ENCODE measurements at places on chromosomes 2 and 18.

DNA sequence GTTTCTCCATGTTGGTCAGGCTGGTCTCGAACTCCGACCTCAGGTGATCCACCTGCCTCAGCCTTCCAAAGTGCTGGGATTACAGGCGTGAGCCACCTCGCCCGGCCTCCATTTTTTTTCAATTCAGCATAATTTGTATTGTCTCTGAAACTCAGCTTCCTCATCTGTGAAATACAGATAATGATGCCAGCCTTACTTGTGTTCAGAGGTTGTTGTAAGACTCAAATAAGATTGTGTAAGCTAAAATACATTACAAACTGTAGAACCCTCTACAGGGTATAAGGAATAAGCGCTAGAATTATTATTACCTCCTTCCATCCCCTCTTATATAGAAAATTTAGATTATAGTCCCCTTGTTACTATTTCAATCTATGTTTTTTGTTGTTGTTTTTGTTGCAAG is 24.8 kb upstream of the STARD7 start:
- no peak for DNase-seq

GRCh38 chr2:77470096-77470495 is 52.1 kb downstream of the LRRTM4 start:
- peak; percentile 90 for DNase-seq

DNA sequence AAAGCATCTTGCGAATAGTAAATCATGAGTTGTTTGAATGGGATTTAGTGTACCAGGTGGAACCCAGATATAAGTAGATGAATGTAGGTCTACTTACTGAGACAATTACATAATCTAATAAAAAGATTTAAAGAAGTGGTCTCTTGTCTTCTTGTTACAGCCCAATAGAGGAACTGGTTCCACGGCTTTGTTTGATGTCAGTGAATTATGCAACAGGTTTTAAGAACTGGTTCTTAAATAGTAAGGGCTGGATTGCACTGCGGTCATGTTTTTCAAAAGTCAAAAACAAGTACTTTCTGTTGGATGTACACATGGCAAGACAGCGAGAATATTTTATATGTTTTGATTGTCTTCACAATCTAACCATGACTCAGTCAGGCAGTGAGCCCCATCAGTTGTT is 15.4 kb upstream of the SLC9A2 start:
- DNase-seq, result no peak

GRCh38 chr2:19102696-19103423 is 255.6 kb downstream of the OSR1 start:
- DNase-seq, result no peak

GRCh38 chr2:212337486-212338343 is 200.9 kb downstream of the ERBB4 start:
- no peak for DNase-seq

DNA sequence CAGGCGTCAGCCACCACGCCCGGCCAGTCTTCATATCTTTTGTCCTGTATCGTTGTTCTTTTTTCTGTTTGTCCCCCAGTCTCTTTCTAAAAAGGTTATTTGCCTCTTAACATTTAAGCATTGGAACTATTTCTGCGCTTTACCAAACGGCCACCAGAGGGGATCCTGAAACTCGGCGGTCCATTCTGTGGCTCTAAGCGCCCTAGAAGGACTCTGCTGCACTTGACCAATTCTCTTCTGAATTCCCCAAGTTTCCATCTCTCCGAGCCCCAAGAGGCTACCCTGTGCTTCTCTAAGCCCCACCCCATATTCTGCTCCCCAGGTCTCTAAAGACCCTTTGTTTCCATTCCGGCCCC is 33.1 kb upstream of the REG3G start:
- no peak for DNase-seq

GRCh38 chr2:74552914-74553811 is 579 bp downstream of the LOXL3 start:
- DNase-seq, result no peak

- DNase-seq, result no peak
These were observed 60.1 kb upstream of the TNFRSF11A start for GRCh38 chr18:62264984-62265383.
